AG04449 (cell line): ENCODE measurements at places on chromosomes 13 and 19.

DNA sequence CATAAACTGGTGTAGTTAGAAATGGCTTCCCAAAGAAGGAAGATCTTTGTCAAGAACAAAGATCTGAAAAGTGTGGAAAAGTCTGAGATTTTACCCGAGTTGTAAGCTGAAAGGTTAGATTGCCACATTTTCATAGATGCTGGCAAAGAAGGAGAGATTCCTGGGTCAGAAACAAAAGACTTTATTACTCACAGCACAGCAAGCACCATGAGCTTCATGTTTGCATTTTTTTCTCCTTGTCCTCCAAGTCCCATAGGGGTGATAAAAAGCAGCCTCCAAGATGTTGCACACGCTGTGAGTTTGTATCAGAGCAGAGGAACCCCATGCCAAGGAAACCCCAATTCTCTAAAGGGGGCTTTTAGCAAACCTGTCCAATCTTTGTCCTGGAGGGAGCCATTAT is 29.3 kb downstream of the MZT1 start:
- DNase-seq, result no peak

- DNase-seq, result no peak
Observed at GRCh38 chr13:60973529-60973928, 442.1 kb downstream of the PCDH20 start.

GRCh38 chr13:111908981-111909380 is 158.0 kb upstream of the SOX1 start:
- DNase-seq, result no peak

- DNase-seq, result peak; percentile 77
Observed at GRCh38 chr13:101258071-101258470, 158.2 kb downstream of the NALCN start.

- no peak for DNase-seq
Observed at GRCh38 chr13:49240017-49240416, 7.7 kb upstream of the CDADC1 start.

DNA sequence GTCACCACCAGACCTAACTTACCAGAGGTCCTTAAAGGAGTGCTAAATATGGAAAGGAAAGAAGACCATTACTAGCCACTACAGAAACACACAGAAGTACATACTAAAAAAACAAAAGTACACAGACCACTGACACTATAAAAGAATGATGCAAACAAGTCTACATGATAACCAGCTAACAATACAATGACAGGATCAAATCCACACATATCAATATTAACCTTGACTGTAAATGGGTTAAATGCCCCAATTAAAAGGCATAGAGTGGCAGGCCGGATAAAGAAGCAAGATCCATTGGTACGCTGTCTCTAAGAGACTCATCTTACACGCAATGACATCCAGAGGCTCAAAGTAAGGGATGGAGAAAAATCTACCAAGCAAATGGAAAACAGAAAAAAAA is 47.2 kb downstream of the UBL3 start:
- no peak for DNase-seq

DNA sequence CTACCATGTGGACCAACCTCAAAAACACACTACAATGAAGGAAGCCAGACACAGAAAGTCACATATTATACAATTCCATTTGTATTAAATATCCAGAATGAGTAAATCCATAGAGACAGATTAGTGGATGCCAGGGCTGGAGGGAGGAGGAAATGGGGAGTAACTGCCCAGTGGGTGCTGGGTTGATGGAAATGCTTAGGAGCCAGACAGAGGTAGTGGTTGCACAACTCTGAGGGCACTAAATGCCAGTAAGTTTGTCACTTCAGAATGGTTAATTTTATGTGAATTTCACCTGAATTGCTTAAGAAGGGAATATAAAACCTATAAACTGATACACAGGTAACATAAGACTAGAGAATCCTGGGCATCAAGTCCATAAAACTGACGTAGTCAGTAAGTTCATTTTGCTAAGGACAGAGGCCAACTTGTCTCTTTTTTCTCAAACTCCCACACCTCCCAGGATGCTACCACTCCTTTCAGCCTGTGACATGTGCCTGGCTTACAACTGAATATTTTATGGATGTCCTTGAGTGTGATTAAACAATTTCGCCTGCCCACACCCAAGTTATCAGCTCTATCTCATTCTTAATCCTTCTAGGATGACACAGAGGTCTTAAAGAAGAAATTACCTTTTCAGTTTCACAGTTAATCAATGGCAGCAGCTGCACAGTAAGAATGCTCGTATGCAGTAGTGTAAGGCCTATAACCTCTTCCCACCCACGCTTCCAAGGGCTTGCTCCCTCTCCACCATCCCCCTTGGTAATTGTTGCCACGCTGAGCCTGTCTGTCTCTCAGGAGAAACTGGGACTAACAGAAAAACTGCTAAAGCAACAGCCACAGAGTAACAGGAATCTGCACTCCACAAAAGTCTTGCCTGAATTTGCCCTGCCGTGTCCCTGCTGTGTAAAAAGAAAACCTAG is 5.9 kb upstream of the MLNR start:
- no peak for DNase-seq

DNA sequence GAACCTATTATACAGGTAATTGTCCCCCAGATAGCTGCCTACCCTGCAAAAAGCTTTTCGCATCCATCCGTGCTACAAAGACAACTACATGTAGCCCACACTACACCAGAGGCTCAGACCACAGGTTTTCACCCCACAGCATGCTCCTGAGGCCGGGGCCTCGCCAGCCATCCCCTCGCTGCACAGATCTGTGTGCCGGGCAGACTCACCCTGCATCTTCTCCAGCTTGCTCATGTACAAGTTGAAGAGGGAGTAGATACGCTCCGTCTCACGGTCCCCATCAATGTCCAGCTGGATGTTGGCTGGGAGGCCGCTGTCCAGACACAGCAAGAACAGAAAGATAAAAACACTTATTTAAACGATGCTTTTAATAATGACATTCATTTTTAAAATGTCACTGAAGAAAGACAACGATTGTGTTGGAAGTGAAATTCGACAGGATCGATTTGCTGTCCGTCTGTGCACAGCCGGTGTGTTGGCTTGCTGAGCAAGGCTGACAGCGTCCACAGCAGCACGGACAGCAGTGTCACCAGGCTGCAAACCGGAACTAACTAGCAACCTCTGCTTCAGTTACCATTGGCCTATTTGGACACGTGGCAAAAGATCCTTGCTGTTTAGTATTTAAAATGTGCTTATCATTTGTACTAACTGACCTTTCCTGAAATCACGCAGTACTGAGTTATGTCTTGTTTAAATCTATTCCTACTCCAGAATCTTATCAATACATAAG is 18.6 kb upstream of the C13orf46 start:
- DNase-seq, result no peak

- DNase-seq, result no peak
Observed at GRCh38 chr19:20660473-20661140, 764 bp downstream of the ZNF626 start.

GRCh38 chr19:48554385-48555091 is 2.6 kb downstream of the SULT2B1 start:
- no peak for DNase-seq

DNA sequence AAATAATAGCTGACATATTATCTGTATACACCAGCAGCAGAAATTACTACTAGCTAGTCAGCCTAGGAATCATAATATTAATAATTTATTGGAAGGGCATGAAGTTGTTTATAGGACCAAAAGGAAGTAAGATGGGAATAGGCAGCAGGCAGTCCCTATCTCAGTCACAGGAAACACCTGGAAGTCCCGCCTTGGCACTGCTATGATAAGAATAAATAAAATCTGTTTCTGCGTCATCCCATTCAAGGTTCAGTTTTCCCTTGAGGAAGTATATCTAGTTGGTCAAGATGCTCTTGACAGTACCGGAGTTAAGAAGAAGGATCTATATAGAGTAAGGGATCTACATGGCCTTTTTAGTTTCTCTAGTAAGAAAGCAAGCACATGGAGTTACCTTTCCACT is 830.8 kb downstream of the DIAPH3 start:
- DNase-seq, result no peak

DNA sequence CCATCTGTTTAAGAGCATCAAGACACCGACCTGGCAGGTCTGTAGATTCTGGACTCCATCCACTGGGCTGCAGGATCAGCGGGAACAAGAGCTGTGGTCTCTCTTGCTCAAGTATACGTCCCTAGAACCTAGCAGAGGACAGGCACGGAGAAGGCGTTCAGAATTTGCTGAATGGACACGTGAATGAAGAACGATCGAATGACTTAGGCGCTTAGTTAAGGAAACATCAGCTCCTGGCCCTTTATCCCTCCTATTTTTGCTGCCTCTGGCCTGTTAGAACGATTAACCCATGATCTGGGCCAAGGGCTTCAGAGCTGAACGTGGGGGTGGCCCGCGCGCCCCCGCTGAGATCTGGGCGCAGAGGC is 953 bp downstream of the DZIP1 start:
- DNase-seq, result no peak

GRCh38 chr19:33175886-33176669 is 18.1 kb upstream of the LRP3 start:
- DNase-seq, result no peak

DNA sequence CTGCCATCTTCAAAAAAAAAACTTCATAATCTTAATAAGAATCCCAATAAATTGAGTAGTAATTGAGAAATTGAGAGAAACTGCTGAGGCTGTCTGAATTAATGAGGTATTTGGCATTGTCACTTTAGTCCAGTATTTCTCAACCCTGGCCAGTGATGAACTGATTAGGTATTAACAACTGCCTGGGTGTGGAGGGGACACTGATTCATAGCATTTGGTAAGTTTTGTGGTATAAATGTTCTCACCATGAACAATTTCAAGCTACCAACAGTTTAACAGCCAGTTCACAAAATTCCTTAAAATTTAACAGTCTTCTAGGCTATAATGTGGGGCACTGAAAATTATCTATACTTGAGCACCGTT is 18.3 kb downstream of the GPC6 start:
- no peak for DNase-seq

GRCh38 chr13:42946927-42947326 is 45.1 kb downstream of the EPSTI1 start:
- DNase-seq, result no peak

GRCh38 chr19:33514885-33515551 is 6.6 kb downstream of the PEPD start:
- peak; percentile 9 for DNase-seq

DNA sequence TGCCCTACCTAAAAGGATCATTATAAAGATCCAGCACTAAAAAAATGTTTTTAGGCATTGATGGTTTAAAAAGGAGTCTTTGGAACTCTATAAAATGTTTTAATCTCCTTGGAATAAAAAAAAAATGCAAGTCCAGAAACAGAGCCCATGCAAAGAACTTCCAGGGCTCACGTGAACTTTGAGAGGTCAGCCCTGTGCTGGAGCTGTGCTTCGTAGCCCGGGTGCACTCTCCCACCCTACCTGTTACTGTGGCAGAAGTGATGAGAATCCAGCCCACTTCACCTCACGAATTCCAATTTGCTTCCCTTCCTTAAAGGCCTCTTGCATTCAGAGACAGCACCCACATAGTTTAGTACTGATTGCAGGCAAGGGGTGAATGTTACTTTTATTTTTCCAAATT is 267.7 kb downstream of the SHISA2 start:
- DNase-seq, result no peak

DNA sequence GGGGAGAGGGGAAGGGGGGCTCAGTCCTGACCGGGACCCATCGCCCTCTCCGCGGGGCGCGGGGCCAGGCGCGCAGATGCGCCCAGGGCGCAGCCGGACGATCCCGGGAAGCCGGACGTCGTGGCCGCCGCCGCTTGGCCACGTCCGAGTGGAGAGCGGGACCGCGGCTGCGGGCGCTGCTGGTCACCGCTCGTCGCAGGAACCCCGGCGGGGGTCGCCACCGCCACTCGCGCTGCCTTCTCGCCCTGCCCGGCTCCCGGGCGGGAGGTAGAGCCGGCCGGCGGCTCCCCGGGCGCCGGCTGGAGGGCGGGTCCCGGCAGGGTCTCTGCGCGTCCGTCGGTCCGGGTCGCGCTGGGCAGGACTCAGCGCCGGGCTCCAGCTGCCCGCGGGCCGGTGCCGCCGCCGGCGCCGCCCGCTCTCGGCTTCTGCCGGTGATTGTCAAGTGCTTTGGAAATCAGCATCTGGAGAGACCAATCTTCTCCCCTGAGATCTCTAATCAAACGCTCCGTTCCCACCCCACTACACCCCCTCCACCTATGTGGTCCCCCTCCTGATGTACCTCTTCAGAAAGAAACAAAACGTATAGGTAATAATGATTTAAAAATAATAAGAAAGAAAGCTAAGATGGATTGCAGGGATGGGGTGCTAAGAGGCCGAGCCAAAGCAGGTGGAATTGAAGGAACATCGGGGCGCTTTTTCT is 464.4 kb downstream of the ITGBL1 start:
- no peak for DNase-seq

GRCh38 chr19:53130506-53130905 is 2.2 kb downstream of the ZNF415 start:
- no peak for DNase-seq

GRCh38 chr19:30391554-30392551 is 19.7 kb downstream of the ZNF536 start:
- peak; percentile 5 for DNase-seq

DNA sequence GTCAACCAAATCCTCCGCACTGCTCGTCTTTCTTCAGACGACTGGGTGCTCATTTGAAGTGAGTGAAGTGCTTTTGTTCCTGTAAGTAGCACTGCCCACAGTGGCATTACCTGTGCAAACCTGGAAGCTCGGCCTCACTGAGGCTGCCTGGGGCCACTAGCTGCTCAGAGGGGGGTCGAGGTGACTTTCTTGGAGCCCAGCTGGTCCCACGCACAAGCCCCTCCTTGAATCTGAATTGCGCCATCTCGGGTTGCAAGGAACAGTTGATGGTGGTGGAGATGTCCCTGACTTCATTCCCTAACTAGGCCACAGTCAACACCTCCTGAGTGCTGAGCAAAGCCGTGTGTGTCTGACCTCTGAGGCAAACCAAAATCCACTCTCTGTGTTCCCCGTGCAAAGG is 79.3 kb upstream of the GPR183 start:
- no peak for DNase-seq

DNA sequence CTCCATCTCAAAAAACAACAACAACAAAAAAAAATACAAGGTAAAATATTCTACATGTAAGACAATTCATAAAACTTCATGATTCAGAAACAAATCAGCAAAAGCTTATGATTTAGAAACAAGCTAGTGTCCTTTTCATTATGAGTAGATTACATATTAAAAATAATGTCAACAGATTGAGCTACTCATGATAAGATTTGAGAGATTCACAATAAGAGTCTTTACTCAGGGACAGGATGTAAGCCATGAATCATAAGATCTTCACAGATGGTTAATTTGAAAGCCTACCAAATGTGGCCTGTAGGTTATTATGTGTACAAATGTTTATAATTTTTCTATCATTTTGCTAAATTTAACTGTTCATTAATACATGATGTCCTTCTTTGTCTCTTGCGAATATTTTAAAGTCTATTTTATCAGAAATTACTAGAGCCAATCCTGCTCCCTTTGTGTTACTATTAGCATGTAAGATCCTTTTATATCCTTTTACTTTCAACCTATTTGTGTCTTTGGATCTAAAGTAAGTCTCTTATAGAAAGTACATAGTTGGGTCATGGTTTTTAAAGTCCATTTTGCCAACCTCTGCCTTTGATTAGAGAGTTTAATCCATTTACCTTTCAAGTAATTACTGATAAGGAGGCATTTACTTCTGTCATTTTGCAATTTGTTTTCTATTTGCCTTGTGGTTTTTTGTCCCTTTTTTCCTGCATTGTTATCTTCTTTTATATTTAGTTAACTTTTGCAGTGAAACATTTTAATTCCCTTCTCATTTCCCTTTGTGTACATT is 68.3 kb upstream of the RXFP2 start:
- no peak for DNase-seq

- DNase-seq, result no peak
Observed at GRCh38 chr13:72120632-72121031, 253.6 kb upstream of the DACH1 start.
